ENCODE measurements at places on chromosomes 13 and 19. TPM values are rescaled to one million over a fixed set of nuclear protein-coding genes. Genes with fewer than 3 reads are reported as not detected.
A peak's percentile ranks its signal among the peaks of the same experiment; 100 is the strongest.

The ERICH4 gene
- total RNA-seq = not detected

The PTPRH gene
- 2.1 TPM for total RNA-seq

The ZNF473 gene
- total RNA-seq = 13.2 TPM

The SBK2 gene
- 0.14 TPM for total RNA-seq

The ERFL gene
- not detected for total RNA-seq

The ZNF132 gene
- 4.8 TPM for total RNA-seq

The ZNF296 gene
- total RNA-seq = 1.1 TPM

The F2RL3 gene
- total RNA-seq = 0.88 TPM

The ZNF443 gene
- 3.4 TPM for total RNA-seq

The THSD8 gene
- not detected for total RNA-seq

The CYSLTR2 gene
- total RNA-seq = 0.13 TPM

The ZNF878 gene
- 0.67 TPM for total RNA-seq

The IGFL2 gene
- not detected for total RNA-seq

DNA sequence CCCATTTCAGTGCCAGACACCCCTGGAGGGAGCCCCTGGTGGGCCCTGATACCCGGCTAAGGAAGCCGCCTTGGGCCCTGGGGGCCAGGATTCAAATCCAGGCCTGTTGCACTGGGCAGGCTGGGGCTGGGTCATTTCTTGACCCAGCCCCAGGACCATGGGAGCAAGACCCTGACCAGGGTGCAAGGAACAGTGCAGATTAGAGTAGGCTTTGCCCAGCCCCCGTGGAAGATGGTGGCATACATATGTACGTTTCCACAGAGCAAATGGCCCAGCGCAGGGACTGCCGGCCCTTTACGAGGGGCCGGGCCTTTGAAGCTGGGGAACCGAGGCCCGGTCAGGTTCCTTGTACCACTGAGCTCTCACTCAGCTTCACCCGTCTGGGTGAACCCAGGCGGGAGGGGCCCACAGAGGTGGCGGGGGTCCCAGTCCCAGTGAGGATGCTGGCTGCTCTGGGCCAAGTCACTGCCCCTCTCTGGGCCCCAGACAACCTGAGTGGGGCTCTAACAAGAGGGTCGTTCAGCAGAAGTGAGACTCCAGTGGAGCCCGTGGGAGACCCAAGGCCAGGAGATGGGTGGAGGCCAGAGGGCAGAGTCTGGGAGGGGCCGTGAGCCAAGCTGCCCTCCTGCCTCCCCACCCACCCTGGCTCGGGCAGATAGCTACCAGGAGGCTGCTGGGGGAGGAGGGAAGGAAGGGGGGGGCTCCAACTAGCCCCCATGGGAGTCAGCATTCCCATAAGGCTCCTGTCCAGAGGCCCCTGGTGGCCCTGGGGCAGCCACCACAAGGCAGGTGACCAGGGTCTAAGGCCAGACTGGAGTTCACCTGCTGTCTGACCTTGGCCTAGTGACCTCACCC is 2.7 kb downstream of the MKNK2 start:
- DNase-seq = no peak

DNA sequence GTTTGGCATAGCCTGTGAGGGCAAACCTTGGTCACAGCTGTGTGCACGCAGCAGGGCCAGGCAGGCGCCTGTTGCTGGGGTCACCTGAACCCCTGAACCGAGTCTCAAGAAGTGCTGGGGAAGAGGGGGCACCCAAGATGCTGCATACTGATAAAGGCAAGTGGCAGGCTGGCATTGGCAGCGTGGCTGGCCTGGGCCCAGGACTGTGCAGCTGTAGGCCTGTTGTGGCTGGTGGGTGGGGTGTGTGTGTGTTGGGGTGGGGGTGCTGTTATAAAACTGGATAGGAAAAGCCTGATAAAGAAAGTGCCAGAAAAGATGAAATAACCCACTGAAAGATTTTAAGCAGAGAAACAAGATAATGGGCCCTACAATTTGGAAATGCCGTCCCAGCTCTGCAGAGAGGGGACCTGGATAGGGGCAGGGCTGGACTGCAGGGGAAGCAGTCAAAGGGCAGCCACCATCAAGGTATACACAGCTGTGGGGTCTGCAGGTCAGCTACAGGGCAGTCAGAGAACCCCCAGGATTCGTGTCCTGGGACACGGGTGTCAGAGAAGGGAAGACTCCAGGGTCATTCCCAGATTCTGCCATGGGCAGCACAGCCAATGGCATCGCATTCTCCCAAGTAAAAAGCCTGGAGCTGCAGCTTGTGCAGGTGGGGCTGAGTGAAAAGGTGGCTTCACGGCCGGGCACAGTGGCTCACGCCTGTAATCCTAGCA is 33.2 kb downstream of the CILP2 start:
- DNase-seq = no peak

DNA sequence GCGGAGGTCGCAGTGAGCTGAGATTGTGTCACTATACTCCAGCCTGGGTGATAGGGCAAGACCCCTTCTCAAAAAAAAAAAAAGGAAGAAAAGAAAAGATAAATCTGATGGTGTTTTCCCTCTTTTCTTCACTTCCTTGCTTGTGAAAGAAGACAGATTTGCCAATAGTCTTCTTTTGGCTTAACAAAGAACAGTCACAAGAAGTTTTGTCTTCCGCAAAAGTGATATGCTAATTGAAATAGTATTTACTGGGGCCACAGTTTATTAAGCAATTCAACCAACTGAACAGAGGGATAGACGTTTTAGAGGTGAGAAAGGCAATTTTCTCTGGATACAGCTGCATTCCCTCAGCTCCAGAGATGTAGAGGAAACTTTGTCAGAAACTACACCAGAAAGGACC is 22.9 kb upstream of the PLAUR start:
- DNase-seq = no peak

DNA sequence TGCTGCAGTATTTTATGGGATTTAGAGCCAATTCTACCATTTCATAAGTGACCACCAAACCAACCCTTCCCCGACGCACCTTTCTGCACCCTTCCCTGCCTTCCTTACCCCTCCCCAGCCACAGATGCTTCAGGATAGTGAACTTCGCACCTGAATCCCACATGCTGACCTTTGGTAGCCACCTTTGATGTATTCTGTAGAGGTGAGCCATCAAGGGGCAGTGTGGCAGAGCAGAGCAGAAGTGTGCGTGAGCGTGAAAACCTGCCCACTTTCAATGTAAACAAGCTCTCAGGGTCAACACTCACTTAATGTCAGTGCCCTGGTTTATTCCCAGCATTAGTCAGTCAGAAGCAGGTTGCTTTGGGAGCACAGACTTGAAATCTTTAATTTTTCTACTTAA is 107.7 kb downstream of the FRY start:
- DNase-seq = no peak

- no peak for DNase-seq
Observed at GRCh38 chr19:55482967-55483705, 1.9 kb upstream of the NAT14 start.

- DNase-seq = no peak
Observed at GRCh38 chr13:24625870-24626849, 54.0 kb upstream of the ATP12A start.

- peak; percentile 29 for DNase-seq
Observed at GRCh38 chr13:106619688-106620555, 52.0 kb upstream of the ARGLU1 start.

DNA sequence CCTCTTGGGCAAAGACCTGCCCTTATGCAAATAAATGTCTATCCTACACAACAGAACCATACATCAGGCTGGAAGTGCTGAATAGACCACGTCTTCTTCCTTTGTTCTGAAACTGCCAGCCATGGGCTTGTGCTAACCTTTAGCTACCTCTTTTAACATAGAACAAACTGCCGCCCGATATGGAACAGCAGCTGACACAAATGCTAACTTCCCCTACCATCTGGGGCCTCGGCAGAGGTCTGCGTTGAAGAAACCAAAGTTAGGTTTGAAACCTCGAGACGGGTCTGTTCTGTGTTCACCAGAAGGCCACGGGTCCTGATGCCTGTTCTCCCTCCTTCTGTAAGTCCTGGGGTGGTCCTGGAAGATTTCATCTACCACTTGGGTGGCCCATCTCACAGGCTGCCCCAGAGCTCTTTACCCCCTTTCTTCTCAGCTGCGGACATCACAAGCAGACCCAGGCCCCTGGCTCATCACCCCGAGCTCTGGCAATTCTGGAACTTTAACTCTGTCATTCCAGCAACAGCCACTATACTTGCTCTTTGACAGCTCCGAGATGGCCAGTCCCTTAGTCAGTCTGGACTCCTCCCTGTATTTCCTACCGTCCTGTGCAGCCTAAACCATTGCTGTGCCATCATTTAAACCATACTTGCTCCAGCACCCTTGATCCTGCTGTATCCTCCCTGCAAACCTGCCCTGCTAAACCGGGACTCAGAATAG is 146.7 kb downstream of the USP12 start:
- no peak for DNase-seq

DNA sequence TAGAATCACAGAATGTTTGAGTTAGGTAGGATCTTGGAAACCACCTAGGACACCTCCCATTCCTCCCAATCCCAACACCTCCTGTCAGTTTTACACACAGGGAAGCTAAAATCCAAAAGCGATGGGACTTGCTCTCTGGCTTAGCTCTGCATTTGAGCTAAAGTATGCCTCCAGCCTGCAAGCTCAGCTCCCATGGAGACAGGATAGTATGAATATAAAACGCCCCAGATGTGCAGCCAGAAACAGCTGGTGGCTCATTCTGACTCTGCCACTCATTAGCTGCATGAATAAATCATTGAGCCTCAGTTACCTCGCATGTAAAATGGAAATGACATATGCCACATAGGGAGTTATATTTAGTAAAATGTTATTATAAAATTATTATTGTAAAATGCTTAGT is 336.0 kb downstream of the SUCLA2 start:
- no peak for DNase-seq

- no peak for DNase-seq
Observed at GRCh38 chr19:3433313-3433712, 47.0 kb downstream of the SMIM24 start.

- DNase-seq = no peak
Observed at GRCh38 chr13:39821977-39822376, 166.5 kb downstream of the COG6 start.

GRCh38 chr13:52414963-52415362 is 9.0 kb upstream of the THSD1 start:
- no peak for DNase-seq

DNA sequence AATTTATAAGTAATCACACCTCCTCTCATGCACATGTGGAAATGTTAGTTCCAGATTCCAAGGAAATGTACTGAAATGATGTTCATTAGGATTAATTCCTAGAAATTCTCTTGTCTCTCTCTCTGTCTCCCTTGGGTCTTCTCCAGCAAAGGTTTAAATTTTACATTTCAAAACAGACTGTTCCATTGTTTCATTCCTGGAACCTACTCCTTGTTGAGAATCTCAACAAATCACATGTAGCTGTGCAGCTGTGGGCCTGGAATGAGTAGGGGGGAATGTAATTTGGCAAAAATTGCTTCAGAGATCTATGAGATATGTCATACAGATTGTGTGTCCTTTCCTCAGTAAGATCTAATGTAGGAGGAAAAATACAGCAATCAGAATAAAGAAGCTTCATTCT is 46.2 kb upstream of the RFXAP start:
- no peak for DNase-seq

GRCh38 chr19:47790398-47790814 is 11.9 kb downstream of the SELENOW start:
- DNase-seq = no peak

- DNase-seq = no peak
Observed at GRCh38 chr19:9039728-9040127, 29.5 kb upstream of the MUC16 start.

DNA sequence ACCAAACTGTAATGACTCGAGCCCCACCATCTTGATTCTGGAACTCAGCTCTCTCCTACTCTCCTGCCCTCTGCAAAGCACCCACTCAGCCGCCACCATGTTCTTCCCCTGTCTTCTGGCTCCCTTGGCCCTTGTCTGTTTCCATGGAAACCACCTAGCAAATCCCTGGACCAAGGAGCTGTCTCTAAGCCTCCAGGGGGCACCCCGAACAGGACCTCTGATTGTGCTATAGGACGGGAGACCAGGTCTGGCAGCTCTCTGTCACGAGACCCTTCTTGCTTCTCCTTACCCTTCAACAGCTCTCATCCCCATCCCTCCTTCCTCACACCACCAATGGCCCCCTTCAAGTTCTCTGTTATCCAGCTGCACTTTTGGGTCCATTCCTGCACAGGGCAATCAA is 277.7 kb upstream of the ZNF507 start:
- no peak for DNase-seq

DNA sequence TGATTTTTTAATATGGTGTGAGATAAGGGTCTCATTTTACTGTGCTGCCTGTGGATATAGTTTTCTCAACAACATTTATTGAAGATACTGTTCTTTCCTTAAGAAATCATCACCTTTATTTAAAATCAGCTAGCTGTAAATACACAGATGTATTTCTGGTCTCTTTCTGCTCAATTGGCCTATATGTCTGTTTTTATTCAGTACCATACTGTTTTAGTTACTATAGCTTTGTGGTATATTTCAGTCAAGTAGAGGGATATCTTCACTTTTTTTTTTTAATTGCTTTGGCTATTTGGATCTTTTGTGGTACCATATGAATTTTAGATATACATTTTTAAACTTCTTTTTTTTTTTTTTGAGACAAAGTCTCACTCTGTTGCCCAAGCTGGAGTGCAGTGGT is 16.7 kb upstream of the ZNF714 start:
- DNase-seq = no peak

- DNase-seq = no peak
Observed at GRCh38 chr19:23905771-23906170, 8.9 kb upstream of the ZNF726 start.

DNA sequence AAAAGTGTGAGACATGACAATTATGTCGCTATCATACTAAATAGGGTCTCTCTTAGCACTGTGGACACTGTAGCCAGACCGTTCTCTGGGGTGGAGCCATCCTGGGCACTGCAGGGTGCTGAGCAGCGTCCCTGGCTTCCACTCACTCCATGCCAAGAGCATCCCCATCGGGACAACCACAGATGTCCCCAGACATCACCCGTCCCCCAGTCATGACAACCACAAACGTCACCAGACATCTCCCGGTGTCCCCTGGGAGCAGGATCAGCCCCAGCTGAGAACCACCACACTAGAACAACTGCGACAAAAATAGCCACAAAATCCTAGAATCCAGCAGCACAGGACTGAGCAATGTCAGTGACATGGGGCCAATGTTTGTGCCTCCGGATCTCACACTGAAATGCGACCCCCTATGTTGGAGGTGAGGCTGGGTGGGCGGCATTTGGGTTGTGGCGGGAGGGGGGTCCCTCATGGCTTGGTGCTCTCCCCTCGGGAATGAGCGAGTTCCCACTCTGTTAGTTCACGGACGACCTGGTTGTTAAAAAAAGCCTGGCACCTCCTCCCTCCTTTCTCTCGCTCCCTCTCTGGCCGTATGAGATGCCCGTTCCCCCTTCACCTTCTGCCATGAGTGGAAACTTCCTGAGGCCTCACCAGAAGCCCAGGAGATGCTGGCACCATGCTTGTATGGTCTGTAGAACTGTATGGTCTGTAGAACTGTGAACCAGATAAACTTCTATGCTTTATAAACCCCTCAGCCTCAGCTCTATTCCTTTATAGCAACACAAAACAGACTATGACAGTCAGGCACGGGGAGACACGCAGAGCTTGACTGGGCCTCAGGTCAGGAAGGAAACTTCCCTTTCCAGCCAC is 93.9 kb downstream of the GADD45B start:
- no peak for DNase-seq

Data from kidney epithelial cell (primary cell).